Stimulated activated CD8-positive, alpha-beta memory T cell treated with anti-CD3 and anti-CD28 coated beads, Interleukin-4, amount 100 ng/mL, for 1 hour (primary cell): ENCODE measurements at places on chromosomes 2 and 18.

- no peak for DNase-seq
These were observed 7.2 kb upstream of the RTN4 start for GRCh38 chr2:55057474-55057873.

DNA sequence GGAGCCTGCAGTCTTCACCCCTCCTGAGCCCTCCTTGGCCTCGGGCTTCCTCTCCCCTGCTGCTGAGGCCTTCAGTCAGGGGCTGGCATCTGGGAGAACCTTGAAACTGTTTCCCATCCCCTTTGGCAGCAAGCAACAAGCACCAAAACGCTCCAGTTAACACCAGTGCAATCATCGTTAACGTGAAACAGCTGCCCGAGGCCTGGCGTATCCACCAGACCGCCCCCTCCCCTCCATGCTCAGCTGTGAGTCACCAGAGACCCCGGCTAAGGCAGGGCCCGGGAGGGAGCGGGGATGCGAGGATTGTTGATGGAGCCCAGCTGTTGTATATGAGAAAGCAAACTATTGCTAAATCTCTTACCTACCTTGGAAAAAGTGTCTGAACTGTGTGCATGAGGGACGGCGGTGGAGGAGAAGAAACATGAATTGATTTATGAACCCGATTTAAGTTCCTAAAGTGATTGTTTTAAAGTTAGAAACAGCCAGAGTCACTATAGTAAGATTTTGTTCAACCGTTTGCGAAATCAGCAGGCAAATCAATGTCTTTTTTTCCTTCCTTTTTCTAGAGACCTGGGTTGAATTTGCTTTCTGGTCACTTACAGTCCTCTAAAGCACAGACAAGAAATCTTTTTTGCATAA is 5.2 kb downstream of the ZFP36L2 start:
- DNase-seq = no peak

GRCh38 chr18:26457611-26458353 is 90.6 kb downstream of the KCTD1 start:
- DNase-seq = no peak

GRCh38 chr2:134499307-134499926 is 219.4 kb downstream of the TMEM163 start:
- DNase-seq = no peak

DNA sequence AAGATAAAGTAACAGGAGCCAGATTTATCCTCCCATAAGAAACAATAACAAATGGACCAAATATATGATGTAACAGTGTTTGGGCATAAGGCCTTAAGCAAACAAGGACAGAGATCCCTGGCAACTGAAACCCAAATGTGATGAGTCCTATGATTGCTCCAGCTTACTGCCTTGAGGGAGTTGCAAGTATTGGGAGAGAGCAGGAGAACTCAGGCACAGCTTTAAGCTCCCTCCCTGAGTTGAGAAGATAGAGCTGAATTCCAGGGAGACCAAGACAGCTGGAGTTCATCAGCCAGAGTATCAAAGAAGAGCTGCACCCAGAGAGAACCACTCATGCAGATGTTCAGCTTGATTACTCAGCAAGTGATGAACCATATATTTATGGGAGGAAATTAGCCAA is 814.5 kb upstream of the RAB6C start:
- DNase-seq = no peak
